ENCODE measurements at places on chromosomes 12 and 14.
A peak's percentile ranks its signal among the peaks of the same experiment; 100 is the strongest.

GRCh38 chr12:34294137-34294536 lies 271.8 kb downstream of the ALG10 start:
- DNase-seq: no peak

DNA sequence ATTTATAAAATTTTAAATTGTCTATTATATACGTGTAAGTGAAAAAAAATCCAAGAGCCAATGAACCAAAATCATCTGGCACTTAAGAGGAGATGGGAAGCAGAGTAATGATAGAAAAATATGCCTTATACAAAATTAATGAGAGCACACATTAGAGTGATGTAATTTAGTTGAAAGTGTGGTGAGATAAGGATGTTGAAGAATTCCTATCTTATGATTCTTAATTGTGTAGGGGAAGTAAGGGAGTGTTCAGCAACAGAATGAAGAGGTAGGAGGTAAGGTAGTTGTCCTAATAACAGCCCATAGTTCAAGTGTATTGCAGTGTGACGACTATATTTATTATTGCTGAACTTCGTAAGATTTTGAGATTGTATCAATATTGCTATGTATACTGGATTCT lies 843.4 kb upstream of the FLRT2 start:
- DNase-seq: no peak

DNA sequence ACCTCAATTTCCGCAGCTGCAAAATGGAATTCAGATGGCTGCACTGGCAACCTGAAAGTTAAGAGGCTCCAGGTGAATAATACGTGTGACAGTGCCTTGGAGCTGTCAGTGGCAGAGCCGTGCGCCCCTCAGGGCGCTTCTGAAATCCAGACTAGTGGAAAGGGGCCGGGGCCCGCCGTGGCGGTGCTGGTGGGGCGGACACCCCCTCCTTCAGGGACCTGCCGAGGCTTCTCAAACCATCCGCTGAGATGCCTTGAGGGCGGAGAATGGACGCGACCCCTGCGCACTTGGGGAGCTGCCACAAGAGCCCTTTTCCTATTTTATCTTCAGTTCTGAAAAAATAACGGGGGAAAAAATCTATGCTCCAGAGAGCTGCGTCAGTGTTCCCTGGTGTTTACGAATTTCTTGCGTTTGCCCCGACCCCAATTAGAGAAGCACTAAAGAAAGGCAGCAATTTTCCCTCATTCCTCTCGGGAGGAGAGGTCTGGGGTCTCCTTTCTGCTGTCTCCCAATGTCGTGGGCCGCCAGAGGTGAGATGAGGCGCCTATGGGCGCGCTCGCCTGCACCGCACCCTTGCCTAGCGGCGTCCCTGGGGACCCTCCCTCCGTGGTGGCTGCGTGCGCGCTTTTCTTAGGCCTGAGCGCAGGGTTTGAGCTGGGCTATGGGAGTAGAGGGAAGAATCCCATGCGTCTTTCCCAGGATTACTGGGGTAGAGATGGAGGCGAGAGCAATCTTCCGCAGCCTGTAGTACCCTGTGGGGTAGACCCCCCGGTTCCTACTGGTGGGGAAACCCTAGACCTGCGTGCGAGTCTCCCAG lies 2.2 kb downstream of the NOS1 start:
- no peak for DNase-seq

DNA sequence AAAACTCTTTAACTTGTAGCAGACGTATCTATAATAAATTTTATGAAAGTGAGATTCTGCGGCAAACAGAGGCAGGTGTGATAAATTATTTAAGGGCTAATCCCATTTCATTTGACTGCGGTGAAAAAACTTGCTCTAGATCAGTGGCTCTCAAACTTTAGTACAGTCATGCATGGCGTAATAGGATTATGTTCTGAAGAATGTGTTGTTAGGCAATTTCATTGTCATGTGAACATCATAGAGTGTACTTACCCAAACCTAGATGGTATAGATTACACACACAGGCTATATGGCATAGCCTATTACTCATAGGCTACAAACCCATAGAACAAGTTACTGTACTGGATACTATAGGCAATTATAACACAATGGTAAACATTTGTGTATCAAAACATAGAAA lies 83.7 kb downstream of the HEATR5A start:
- no peak for DNase-seq

- DNase-seq: no peak
These were observed 35.9 kb downstream of the FZD10 start for GRCh38 chr12:130198026-130198662.

- DNase-seq: no peak
These were observed 171.8 kb downstream of the DUSP6 start for GRCh38 chr12:89180496-89180895.

GRCh38 chr12:57069523-57069922 lies 9.1 kb downstream of the NEMP1 start:
- DNase-seq: no peak

DNA sequence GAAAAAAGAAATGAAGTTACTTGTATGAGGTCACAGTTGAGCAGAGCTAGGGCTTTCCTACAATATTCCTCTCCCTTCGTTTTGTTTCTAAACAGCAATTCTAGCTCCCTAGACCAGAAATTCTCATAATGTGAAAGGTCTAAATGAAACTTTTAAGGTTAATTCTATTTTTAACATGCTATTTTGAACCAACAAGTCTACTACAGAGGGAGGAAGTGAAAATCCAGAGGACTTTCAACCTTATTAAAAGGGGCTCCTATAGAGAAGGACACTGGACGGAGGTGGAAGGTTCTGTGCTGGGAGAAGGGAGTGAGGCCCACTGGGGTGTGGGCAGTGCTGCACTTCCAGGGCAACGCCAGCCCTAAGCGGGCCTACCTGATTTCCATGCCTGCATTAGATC lies 13.4 kb downstream of the GSG1 start:
- no peak for DNase-seq

GRCh38 chr12:52789637-52790426 lies 6.1 kb downstream of the KRT3 start:
- no peak for DNase-seq

DNA sequence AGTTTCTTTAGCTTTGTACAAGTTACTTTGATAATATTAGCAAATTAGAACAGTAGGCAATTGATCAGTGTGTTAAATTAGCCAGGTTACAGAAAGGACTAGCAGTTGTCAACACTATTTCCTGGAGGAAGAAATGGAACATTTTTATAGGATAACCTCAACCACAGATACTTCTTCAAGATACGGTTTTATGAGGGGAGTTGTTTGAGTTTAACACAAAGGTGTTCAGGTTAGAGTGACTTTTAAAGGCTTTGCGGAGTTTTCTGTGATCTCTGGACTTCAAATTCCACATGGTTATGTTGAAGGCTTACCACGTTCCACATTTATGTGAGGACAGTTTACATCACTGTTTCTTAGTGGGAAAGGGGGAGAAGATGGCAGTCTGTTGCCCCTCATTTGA lies 19.3 kb downstream of the YARS2 start:
- DNase-seq: no peak

- DNase-seq: no peak
These were observed 64.4 kb upstream of the RTL1 start for GRCh38 chr14:100967930-100968329.

GRCh38 chr12:107225635-107226034 lies 132.3 kb upstream of the CRY1 start:
- DNase-seq: peak; percentile 28

DNA sequence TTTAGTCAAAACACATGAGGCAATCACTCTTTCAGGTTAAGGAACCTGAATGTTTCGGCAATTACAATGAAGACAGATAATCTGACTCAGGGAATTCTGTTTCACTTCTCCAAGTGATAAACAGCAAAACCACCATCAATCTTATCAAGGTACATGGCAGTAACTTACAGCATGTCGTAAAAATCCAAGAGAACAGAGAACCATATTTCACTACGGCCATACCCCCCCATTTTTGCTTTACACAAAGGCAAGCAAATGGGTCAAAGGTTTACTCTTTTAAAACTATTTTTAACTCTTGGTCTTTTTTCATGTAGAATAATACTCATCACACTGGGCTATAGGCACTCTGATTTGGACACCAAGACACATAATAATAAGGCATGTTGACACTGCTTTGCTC lies 102.4 kb downstream of the PPM1H start:
- DNase-seq: no peak
